Cardiac muscle cell (in vitro differentiated cells and primary cell): ENCODE measurements at places on chromosomes 1 and 21.

- DNase-seq, result peak; percentile 99
Observed at GRCh38 chr1:31701091-31701736, 2.6 kb downstream of the COL16A1 start.

GRCh38 chr1:184843732-184844495, 89.3 kb upstream of the EDEM3 start:
- no peak for DNase-seq

- no peak for DNase-seq
Observed at GRCh38 chr1:46070164-46070814, 62.1 kb downstream of the PIK3R3 start.

DNA sequence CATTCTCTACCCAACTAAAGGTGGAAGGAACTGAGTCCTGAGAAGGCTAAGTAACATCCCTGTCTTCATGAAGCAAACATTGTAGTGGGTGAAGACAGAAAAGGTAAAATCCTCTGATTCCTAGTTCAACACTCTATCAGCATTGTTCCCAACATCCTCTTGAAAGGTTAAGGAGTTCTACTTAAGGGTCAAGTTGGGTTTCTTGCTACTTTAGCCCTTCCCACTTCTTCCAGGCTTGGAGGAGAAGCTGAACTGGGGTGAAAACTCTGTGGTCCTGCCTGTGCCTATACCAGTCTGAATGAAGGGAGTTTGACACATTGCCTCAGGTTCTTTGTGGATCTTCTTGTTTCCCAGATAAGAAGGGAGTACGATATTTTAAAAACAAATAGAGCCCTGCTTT, 54.1 kb downstream of the ATP2B4 start:
- no peak for DNase-seq

GRCh38 chr1:232764458-232765251, 40.6 kb upstream of the MAP10 start:
- no peak for DNase-seq

GRCh38 chr1:181354865-181355264, 128.5 kb upstream of the CACNA1E start:
- no peak for DNase-seq

- DNase-seq, result no peak
Observed at GRCh38 chr1:52695627-52696026, 2.5 kb downstream of the COA7 start.

DNA sequence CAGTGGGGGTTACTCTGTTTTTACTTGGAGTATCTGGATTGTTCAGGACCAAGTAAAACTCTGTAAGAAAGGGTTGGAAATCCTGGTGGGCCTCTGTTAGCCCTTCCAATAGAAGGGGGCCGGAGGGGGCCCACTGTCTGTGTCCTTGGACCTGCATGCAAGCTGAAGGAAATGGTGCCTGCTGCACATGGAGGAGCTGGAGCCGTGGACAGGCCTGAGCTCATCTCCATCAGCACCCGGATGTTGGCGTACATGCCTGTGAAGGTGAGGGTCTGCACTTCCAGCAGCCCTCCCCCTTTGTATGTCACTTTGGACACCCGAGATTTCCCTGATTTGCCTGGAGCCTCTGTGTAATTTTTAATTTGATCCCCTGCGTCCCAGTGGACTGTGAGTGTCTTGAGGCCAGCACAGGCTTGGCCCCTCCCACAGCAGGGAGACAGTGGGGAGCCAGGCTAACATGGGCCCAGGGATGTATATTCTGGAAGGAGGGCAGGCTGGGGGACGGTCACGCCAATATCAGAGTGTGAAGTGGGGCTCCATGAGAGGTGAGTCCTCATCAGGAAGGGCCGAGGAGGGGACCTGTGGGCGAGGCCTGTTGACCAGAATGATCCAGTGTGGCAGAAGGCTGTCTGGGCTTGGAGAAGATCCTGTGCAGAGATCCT, 16.8 kb downstream of the GALNT2 start:
- no peak for DNase-seq

DNA sequence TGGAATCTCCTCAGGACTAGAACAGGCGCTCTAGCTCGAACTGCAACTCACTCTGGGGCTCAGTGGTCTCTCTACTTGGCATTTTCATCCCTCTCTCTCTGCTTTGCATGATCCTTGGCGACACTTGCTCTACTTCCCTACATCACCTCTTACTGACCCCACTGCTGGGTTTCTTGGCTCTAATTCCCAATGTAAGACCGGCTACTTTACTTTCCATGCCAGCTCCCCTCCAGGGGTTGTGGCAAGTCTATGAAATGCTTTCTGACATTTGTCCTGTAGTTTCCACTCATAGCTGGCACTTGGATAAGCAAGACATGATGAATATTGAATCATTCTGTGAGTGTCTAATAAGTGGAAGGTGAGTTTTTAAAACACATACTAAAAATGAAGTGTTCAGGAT, 292.3 kb downstream of the USP25 start:
- no peak for DNase-seq

- no peak for DNase-seq
Observed at GRCh38 chr1:230730977-230731376, 16.2 kb upstream of the CAPN9 start.

DNA sequence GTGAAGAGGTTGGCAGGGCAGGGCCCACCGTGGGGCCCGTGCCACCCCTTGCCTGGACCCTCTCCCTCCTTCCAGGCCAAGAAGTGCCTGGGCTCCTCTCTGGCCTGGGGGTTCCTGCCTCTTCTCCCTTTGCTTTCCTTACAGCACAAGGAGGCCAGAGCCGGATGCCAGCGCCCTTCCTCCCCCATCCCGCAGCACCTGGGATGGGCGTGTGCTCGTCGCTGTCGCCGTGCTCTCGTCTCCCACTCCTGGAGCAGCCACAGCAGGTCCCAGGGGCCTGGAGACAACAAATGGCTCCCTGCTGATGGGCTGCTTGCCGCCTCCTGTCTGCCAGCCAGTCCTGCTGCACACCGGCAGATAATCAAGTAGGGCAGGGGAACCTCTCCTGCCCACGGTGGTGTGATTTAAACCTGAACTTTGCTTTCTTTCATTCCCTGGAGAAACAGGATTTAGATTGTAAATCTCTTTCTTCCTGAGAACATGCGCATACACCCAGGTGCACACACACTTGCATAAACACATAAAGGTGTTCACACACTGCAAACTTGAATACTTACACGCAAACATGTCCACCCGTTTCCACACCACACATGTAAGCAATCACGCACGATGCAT, 50.8 kb upstream of the POU3F1 start:
- no peak for DNase-seq

- DNase-seq, result no peak
Observed at GRCh38 chr1:203175827-203176241, 208 bp upstream of the MYBPH start.

GRCh38 chr21:15730484-15731242, 881 bp downstream of the USP25 start:
- no peak for DNase-seq

- no peak for DNase-seq
Observed at GRCh38 chr1:224622831-224623230, 6.7 kb downstream of the CNIH3 start.

DNA sequence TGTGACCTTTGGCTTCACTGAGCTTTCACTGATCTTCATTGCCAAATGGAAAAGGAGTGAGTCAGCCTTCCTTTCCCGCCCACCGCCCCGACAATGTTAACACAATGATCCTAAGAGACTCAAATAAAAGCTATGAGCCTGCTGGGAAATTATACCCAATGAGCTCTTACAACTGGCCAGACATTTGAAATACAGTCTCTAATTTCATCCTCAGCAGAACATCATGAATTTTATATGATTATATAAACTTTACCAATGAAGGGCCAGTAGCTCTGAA, 252.5 kb downstream of the SIPA1L2 start:
- no peak for DNase-seq

DNA sequence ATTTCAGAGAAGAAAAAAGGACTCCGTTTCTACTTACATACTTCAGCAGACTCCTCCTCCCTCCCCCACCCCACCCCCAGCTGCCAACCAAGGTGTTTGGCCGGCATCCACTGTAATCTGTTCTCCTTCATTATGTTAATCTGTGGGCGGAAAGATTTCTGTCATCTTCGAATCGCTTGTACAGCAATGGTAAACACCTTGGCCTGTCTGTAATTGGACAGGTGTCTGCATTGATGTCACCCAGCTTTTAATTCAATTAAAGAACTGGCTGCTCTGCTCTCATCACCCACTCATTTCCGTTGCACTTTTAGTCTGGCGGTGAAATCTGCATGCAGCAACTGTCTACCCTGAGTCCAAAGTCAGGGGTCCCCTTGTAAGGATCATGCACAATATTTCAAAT, 368.6 kb downstream of the USH2A start:
- DNase-seq, result no peak

- no peak for DNase-seq
Observed at GRCh38 chr1:202711949-202712635, 1.8 kb upstream of the SYT2 start.

DNA sequence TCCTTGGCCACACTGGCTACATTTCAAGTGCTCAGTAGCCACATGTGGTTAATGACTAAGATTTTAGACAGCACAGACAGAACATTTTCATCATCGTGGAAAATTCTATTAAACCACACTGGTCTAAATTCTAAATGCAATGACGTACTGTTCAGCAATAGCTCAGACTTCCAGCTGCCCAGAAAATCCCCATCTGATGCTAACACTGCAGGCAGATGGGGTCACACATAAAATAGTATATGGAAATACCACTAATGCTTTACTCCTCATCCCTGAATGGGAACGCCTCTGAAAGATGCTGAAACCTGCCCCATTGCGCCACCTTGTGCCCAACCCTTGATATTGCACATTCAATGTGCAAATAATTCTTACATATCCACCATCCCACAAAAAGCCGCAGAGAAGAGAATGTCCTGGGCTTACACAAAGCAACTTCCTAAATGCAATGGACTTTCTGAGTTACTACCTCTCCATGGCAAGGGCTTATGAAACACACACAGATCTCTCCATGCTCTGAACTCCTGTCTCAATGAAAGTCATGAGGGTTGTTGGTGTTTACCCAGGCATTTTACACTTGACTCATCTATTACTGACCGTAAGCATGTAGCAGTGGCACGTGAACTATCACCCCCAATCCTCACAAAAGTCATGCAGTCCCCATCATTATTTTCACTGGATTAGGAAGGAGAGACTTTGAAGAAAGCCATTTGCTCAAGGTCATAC, 20.3 kb upstream of the SLC5A9 start:
- DNase-seq, result peak; percentile 77

DNA sequence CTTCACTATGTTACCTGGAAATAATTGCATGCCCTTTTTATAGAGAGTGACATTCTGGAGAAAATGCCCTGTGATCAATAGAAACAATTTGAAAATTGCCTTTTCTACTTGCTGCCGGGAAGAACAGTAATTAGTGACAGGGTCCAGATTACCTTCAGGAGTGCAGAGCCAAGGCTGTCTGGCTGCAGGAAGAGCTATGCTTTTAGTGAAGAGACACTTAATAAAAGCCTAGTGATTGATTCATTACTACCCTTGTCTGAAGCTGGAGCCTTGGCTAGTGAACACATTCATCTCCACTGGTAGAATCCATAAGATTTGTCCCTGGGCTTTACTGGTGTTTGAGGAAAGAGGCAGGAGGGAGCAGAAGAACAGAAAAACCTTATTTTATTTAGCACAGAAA, 12.9 kb upstream of the DNASE2B start:
- DNase-seq, result no peak

DNA sequence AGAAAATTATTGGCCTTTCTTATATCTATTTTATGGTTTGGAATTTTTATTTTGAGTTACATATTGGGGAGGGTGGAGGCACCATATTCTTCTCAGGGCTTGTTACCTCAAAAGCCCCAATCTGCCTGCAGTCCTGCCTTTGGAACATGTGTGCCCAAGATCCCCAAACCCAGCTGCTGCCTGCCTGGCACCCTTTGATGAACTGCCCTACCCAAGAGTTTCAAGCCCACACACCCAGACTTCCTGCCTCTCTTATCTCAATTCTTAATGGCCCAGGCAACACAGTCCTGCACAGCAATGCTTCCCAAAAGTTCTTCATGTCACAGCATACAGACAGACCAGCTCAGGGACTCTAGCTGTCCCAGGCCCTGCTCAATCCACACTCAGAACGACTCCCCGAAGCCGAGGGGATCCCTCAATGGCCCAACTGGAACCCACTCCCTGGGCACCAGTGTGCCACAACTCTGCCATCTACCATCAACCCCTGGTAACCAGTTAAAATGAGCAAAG, 19.2 kb downstream of the OLFML2B start:
- no peak for DNase-seq

- DNase-seq, result no peak
Observed at GRCh38 chr21:37557261-37557950, 190.8 kb downstream of the DYRK1A start.

GRCh38 chr1:16440131-16440469, 424 bp upstream of the NECAP2 start:
- no peak for DNase-seq

- no peak for DNase-seq
Observed at GRCh38 chr1:113253590-113253989, 136.7 kb upstream of the MAGI3 start.

DNA sequence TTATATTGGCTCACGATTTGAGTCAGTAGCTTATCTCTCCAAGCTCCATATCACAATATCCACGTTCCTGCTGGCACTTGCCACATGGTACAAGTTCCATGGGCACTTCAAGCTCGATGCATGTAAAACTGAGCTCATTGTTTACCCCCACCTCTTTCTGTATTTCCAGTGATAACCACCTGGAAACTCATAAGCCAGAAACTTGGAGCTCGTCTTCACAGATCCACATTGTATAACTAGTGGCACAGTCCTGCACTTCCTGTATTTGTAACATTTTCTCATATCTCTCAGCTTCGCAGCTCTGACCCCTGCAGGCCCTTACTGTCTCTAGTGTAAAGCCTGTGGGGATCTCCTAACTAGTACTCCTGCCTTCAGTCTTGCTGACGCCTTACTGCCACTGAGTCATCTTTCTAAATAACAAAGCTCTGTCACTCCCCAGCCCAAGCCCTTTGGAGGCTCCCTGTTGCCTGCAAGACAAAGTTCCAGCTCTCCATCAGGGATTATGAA, 6.5 kb upstream of the C2CD4D start:
- DNase-seq, result peak; percentile 58

- DNase-seq, result peak; percentile 3
Observed at GRCh38 chr1:147334292-147334691, 91.8 kb downstream of the CHD1L start.

DNA sequence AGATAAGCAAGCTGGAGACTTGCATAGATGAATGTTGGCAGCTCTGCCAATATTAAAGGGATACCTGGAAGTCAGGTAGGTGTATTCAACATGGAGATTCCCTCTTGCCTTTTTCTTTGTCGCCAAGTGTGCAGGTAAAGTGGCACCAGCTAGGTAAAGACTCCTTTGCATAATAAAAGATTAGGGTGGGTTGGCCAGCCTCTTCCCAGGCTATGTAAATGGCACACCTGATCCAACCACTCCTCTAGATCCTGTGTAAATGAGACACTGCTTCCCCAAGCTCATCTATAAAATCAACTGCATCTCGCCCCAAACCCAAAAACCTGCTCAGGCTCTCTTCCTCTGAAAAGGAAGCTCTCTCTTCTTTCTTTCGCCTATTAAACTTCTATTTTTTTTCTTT, 100.8 kb upstream of the DSCAM start:
- no peak for DNase-seq

GRCh38 chr1:68800182-68800581, 303.3 kb upstream of the DEPDC1 start:
- DNase-seq, result no peak

- no peak for DNase-seq
Observed at GRCh38 chr1:95207223-95207935, 26.6 kb upstream of the RWDD3 start.

- DNase-seq, result no peak
Observed at GRCh38 chr1:248871837-248872401, 13.0 kb upstream of the ZNF692 start.

- DNase-seq, result no peak
Observed at GRCh38 chr1:38571726-38572125, 287.8 kb downstream of the RRAGC start.

- peak; percentile 58 for DNase-seq
Observed at GRCh38 chr1:160189649-160190625, at the start of gene CASQ1. Gene CASQ1, plus strand, starts transcription at chr1:160190575. Its CDS starts 177 bp downstream, at chr1:160190752.
